ENCODE measurements at places on chromosomes 12 and 14.

- no peak for DNase-seq
Measured at GRCh38 chr12:120905856-120906384, 1.8 kb upstream of the SPPL3 start.

DNA sequence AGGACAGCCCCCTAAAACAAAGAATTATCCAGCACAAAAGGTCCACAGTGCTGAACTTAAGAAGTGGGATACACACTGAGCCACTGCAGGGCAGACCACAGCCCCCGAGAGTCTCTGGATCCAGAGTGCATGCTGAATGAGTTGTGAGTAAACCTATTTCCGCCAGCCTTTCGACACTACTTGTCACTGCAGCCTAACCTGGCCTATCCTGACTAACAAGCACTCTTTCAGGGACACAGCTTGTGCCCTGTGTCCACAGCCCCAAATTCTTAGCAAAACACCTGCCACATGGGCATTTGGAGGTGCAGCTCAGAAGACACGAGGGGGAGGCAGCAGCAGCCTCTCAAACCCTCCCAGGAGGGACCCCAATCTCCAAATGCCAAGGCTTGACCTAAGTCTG is 31.3 kb downstream of the ITPK1 start:
- no peak for DNase-seq

- no peak for DNase-seq
Measured at GRCh38 chr12:87779858-87780498, 249.2 kb downstream of the C12orf50 start.

GRCh38 chr12:47808050-47808449 is 11.7 kb downstream of the HDAC7 start:
- peak; percentile 66 for DNase-seq

GRCh38 chr12:54033106-54033979 is 493 bp downstream of the HOXC5 start:
- DNase-seq, result no peak

- no peak for DNase-seq
Measured at GRCh38 chr12:62776575-62776974, 158.4 kb downstream of the PPM1H start.

- DNase-seq, result no peak
Measured at GRCh38 chr12:131509701-131510100, 201.2 kb upstream of the SFSWAP start.

- no peak for DNase-seq
Measured at GRCh38 chr12:53051881-53052412, 2.1 kb downstream of the TNS2 start.

GRCh38 chr14:99677231-99678140 is 6.6 kb upstream of the CYP46A1 start:
- DNase-seq, result no peak

- DNase-seq, result no peak
Measured at GRCh38 chr14:32075672-32076277, 1.3 kb upstream of the ARHGAP5 start.

- no peak for DNase-seq
Measured at GRCh38 chr14:90970167-90970600, 90.3 kb downstream of the RPS6KA5 start.

DNA sequence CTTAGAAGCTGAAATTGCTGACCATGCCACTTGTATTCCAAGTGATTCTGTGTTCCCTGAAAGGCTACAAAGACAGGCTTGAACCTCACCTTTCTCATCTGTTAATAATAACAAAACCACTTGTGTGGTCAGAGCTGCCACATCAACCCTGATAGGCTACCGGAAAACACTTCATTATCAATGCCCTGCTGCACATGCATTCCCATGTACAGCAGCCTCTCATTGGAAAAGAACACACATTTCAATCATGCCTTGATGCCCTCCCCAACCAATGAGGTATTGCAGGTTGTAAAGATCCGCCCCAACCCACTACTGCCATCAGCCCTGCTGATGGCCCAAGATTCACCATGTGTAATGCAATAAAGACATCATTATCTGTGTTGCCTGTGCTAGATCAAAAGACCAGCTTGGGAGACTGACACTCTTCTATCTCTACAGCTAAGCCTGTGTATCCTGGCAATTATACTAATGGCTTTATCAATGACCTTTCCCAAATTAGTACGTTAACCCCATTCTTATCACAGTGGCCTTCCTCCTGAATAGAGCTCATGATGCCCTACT is 2.8 kb downstream of the GPR19 start:
- no peak for DNase-seq

DNA sequence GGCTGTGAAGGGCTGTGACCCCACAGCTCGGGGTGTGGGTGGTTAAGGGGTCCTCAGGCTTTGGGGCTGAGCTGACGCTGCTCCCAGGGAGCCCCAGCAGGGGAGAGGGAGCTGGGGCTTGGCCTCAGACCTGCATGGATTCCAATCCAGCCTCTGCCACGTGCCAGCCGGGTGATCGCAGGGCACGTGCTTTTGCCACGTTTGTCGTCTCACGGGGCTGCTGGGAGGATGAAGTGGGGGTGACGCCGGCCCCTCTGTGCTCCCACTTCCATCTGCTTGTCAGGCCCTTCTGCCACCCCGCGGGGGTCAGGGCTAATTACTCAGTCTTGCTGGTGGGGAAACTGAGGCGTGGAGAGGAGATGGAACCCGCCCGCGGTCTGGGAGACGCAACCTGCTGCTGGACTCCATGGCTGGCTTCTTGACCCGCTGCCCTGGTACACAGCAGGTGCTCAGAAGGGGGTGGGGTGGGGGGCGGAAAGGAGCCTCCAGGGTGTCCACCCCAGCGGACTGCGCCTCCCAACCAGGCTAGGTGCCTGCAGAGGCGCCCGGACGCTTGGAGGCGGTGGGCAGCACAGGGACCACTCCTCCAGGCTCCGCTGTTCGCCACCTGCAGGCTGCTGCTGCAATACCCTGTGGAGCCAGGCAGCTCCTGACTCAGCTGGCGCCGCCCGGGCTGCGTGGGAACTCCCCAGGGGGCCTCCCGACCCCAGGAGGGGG is 36.4 kb upstream of the PRIMA1 start:
- DNase-seq, result no peak

- DNase-seq, result no peak
Measured at GRCh38 chr12:53674977-53675700, 744 bp downstream of the ATP5MC2 start.

DNA sequence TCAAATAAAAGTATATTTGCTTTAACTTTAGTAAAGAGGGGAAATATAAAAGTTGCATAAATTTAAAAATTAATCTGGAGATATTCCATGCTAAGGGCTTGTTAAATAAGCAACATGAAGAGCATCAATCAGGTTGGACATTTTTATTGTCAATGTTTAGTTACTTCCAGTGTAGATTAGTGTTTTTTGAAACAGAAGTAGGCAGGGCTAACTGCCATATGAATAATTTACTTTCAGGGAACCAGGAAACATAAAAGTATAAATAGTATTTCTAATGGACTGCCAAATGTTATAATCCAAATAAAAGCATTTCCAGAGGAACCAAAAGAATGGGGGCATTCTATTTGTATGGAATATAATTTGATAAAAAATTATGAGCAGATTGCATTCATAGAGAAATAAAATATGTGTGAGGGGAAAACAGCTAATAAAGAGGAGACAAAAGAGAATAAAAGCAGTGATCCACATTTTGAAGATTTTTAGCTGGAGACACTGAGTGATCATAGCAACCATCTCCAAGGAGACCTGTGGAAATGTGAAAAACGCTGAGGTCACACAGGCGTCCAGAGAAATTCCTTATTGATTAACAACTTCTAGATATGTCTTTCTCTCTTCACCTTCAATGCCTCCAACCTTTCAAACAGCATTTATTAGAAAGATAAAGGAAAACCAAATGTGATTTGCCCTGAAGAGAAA is 70.8 kb downstream of the SRGAP1 start:
- no peak for DNase-seq

GRCh38 chr12:28424965-28425364 is 234.7 kb downstream of the CCDC91 start:
- DNase-seq, result no peak

Data from T-helper 1 cell (primary cell).